Astrocyte (in vitro differentiated cells and primary cell): ENCODE measurements at places on chromosomes 1 and 21. TPM values are rescaled to one million over a fixed set of nuclear protein-coding genes. Genes with fewer than 3 reads are reported as not detected.

DISP3 gene
- 0.32 and 0.34 TPM in 2 replicates for total RNA-seq

COL9A2 gene
- total RNA-seq: 1.5 and 2.1 TPM in 2 replicates

SPRR2E gene
- total RNA-seq: not detected in 2 replicates

- peak; percentile 36 for DNase-seq
Observed at GRCh38 chr1:94055459-94056122, 65.4 kb downstream of the ABCA4 start.

DNA sequence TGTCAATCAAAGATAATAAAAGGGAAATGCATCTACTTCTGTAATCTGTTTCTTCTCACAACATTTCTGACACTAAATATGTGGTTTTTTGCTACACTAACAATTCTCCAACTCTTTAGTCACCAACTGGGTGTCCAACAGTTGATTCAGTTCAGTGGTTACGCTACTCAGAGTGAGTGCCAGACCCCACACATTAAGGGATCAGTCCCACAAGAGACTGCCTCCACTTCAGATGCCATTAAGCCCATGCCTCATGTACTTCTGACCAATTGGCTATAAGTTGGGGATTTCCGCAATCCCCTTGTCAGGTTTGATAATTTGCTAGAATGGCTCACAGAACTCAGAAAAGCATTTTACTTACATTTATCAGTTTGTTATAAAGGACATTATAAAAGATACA, 28.4 kb downstream of the RNF2 start:
- peak; percentile 73 for DNase-seq

DNA sequence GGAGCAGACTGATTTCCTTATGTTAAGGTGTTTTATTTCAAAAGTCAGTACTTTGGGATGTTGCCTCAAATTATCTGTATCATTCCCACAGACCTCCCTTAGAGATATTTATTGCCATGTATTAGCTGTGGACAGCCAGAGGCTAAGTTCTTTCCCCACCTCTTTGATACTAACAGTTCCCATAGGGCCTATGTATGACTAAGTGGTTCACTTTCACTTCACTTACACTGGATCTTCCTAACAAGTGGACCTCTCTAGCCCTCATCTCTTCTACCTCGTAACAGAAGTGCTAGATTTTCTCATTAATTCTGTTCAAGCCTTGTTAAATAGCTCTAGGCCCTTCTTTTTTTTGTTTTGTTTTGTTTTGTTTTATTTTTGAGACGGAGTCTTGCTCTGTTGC, 6.2 kb downstream of the TRAF5 start:
- DNase-seq: no peak

- DNase-seq: no peak
Observed at GRCh38 chr1:228999446-229000170, 264.3 kb downstream of the RHOU start.

- peak; percentile 91 for DNase-seq
Observed at GRCh38 chr21:29145354-29145782, 14.9 kb downstream of the MAP3K7CL start.

- DNase-seq: no peak
Observed at GRCh38 chr1:1781526-1781903, 3.2 kb upstream of the NADK start.

DNA sequence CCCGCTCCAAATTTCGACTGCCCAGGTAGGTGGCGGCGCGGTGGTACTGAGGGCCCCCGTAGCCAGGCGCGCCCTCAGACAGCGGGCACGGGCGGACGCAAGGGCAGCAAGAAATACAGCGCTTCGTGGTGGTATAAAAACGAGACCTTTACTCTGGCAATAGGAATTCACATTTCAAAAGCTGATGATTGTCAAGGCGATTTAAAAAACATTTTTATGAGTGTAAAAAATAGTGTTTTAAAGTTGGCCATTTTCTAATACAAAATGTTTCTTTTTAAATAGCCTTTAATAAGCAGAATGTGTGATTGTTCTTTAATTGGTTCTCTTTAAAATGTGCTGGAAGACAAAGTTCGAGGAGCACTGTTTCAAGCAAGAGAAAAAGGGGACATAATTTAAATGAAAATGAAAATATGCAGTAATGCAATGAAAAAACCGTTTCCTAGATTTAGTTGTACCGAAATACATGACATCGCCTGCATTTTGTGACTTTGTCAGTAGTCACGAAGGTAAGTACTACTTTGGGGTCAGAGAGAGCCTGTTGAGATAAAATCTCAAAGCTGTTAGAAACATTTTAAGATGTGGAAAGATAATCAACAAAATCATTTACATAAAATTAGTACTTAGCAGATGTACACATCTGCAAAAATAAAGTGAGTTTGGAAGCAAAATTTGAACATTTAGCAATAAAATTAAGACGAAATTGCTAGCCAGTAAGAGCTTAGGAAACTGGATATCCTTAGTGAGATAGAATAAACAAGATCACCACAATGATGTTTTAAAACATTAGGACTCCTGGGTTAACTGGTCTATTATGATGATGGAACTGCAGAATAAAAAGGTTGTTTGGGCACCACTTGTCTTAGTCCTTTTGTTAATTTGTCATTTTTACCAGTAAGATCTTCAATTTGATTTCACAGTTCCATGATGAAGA, 1.1 kb upstream of the PSMG1 start:
- no peak for DNase-seq

DNA sequence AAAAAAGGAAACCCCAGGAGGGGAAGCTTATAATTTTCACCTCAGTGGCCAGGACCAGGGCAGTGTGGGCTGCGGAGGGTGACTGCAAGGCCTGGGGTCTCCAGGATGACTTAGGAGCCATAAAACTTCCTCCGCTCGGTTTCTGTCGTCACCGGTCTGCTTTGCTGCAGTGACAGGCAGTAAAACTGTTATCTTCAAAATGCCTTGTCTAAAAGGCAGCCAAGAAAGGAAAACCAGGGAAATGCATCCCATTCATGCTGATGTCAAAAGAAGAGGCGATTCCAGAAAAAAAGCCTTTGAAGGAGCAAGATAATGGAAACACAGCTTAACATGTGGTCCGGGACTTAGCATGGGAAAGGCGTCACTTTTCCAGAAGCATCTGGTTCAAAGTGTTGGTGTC, 42.0 kb downstream of the COL6A1 start:
- no peak for DNase-seq

DNA sequence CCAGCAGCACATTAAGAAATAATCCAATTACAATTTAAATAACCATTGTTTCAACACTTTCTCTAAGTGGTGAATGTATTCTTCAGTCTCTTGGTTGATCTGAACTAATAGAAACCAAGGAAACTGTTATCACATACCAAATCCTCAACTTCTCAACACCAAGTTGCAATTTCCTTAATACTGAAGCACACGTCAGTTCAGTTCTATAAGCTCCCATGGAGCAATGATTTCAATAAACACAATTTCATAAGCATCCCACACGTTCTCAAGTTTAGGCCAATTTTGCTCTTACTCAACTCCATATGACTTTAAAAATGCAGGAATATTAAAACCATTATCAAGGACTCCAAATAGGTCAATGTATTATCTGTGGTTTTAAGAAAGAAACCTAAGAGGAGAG, 5.8 kb upstream of the ERG start:
- no peak for DNase-seq
